Thoracic aorta (tissue), 2 donors: ENCODE measurements at places on chromosomes 2 and 18. TPM values are rescaled to one million over a fixed set of nuclear protein-coding genes. Genes with fewer than 3 reads are reported as not detected.

- no peak overlapping the region for H3K4me3 ChIP-seq
- H3K4me1 ChIP-seq = no peaks in the 10 kb centered on the region
- no peak overlapping the region for H3K27ac ChIP-seq
- H3K27me3 ChIP-seq = no peaks in the 10 kb centered on the region
- H3K36me3 ChIP-seq = no peaks in the 10 kb centered on the region
These were observed 35.9 kb upstream of the SCN9A start for GRCh38 chr2:166411473-166412230.

DNA sequence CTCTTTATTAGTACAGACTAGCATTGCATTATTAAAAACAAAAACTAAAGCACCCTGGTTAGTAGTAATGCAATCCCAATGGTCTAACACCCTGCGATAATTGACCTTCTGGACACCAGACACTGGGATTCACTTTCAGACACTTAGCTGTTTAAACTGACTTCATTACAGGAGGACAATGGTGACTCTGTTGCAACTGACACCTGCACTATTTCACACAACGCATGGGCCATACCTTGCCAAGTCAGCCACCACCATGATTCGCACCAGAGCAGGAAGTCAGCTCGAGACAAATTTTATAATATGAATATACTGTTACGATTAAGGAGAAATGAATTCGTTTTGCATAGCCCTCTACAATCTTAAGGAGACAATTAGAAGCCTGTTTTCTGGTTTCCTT, 150.7 kb downstream of the MEIS1 start:
- no peaks in the 10 kb centered on the region for H3K27me3 ChIP-seq
- H3K4me1 ChIP-seq = no peaks in the 10 kb centered on the region
- no peak for DNase-seq
- H3K36me3 ChIP-seq = no peaks in the 10 kb centered on the region
- H3K4me3 ChIP-seq = no peak overlapping the region

- no peaks in the 10 kb centered on the region for H3K27me3 ChIP-seq
- H3K27ac ChIP-seq = no peak overlapping the region
- H3K4me1 ChIP-seq = no peaks in the 10 kb centered on the region
- no peaks in the 10 kb centered on the region for H3K36me3 ChIP-seq
- no peak overlapping the region for H3K4me3 ChIP-seq
These were observed 491.2 kb downstream of the PIK3C3 start for GRCh38 chr18:42446195-42446594.

ADAM23 gene
- total RNA-seq = 6.4 TPM

- H3K27me3 ChIP-seq = no peaks in the 10 kb centered on the region
- DNase-seq = no peak
- H3K4me3 ChIP-seq = no peak overlapping the region
- H3K36me3 ChIP-seq = no peaks in the 10 kb centered on the region
These were observed 98.4 kb upstream of the RNF152 start for GRCh38 chr18:61991201-61991600.

DNA sequence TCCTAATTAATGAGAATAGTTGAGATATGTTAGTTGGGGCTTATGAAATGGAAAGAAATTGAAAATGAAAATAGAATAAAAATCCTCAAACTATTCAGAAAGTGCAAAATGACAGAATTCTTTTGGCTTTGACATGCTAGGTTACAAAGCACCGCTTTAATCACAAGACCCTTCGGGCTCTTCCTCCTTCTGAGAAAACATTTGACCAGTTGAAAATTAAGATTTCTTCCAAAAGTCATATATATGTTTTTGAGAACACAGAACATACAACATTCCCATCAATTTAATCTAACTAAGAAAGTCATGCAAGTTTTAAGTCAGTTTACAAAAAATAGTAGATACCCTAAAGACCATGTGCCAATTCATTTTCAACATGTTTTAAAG, 2.2 kb upstream of the SLC40A1 start:
- no peak for DNase-seq
- peak overlapping the region; percentile 92 for H3K27ac ChIP-seq
- no peaks in the 10 kb centered on the region for H3K36me3 ChIP-seq
- no peak overlapping the region for H3K4me3 ChIP-seq
- peaks cover 38% of the 10 kb centered on the region for H3K4me1 ChIP-seq
- no peaks in the 10 kb centered on the region for H3K27me3 ChIP-seq

SCG2 gene
- total RNA-seq = 4.9 TPM

- H3K4me1 ChIP-seq = peaks cover 7% of the 10 kb centered on the region
- H3K27ac ChIP-seq = peak overlapping the region; percentile 19
- H3K4me3 ChIP-seq = no peak overlapping the region
- peak; percentile 28 for DNase-seq
These were observed 47.9 kb downstream of the SLC14A1 start for GRCh38 chr18:45771587-45772480.

DNA sequence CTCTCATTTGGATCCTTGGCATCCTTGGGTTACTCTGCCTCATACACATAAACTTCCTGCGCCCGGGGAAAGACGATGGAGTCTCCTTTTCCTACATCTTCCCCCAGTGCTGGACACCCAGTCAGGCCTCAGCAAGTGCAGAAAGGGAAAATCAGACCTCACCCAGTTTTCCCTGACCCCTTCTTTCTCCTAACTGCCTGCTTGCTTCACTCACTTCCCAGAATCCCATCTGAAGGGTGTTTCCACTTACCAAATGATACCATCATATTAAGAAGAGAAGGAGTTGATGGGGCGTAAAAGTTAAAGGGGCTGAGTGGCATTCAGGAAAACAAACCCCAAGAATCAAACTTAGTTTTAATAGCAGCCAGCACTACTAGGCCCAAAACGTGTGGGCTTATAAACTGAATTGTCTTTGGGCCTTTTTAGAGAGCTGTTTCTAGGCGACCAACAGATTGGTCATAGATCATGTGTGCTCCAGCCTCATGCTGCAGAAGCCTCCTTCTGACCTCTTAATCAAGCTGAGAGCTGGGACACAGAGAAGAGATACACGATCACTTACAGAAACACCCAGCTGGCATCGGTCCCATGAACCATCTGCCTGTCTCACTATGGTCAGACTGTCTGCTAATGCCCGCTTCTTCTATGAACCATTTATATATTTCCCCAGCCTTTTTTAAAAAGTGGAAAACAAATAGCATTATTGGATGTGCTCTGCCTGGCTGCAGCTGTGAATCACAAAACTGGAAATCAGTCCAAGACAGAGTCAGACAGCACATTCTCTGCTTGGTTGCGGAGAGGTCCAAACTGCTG, 165.7 kb upstream of the SLC14A2 start:
- H3K27ac ChIP-seq = peak overlapping the region; percentile 32
- no peak for DNase-seq
- no peaks in the 10 kb centered on the region for H3K27me3 ChIP-seq
- no peak overlapping the region for H3K4me3 ChIP-seq
- peaks cover 13% of the 10 kb centered on the region for H3K4me1 ChIP-seq

IL36RN gene
- not detected for total RNA-seq

GRCh38 chr2:78476619-78477229, 548.8 kb upstream of the REG3G start:
- no peak overlapping the region for H3K27ac ChIP-seq
- H3K36me3 ChIP-seq = no peaks in the 10 kb centered on the region
- DNase-seq = no peak
- H3K27me3 ChIP-seq = no peaks in the 10 kb centered on the region
- no peaks in the 10 kb centered on the region for H3K4me1 ChIP-seq

DNA sequence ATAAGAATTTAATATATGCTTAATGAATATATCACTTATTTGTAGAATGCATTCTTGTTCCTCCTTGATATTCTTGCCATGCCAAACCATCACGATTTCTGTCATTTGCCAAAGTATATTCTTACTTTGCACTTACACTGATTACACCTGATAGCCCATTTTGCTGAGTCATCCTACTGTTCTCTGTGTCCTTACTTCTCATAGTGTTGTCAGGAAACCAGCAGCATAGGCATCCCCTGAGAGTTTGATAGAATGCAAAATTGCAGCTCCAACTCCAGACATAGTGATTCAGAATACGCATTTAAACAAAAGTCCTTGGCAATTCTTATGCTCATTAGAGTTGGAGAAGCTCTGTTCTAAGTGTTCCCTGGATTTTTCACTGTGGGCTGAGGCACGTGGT, 687.1 kb downstream of the DPP10 start:
- no peak overlapping the region for H3K4me3 ChIP-seq
- DNase-seq = no peak
- no peaks in the 10 kb centered on the region for H3K4me1 ChIP-seq
- no peak overlapping the region for H3K27ac ChIP-seq
- H3K36me3 ChIP-seq = no peaks in the 10 kb centered on the region

MSGN1 gene
- total RNA-seq = not detected

SNTG2 gene
- total RNA-seq = 8.9 TPM

GRCh38 chr18:22974001-22974400, 40.9 kb downstream of the RBBP8 start:
- H3K4me1 ChIP-seq = no peaks in the 10 kb centered on the region
- no peaks in the 10 kb centered on the region for H3K27me3 ChIP-seq
- DNase-seq = no peak
- no peak overlapping the region for H3K4me3 ChIP-seq
- H3K36me3 ChIP-seq = no peaks in the 10 kb centered on the region
- H3K27ac ChIP-seq = no peak overlapping the region

GRCh38 chr18:45399643-45400042, 215.6 kb upstream of the SLC14A2 start:
- no peak for DNase-seq
- no peaks in the 10 kb centered on the region for H3K4me1 ChIP-seq
- no peak overlapping the region for H3K27ac ChIP-seq
- no peaks in the 10 kb centered on the region for H3K36me3 ChIP-seq

- DNase-seq = no peak
- H3K27ac ChIP-seq = no peak overlapping the region
- no peak overlapping the region for H3K4me3 ChIP-seq
- no peaks in the 10 kb centered on the region for H3K36me3 ChIP-seq
These were observed 40.1 kb upstream of the CLASP1 start for GRCh38 chr2:121689356-121689755.

GRCh38 chr2:625415-626333, 51.5 kb downstream of the TMEM18 start:
- H3K27me3 ChIP-seq = no peaks in the 10 kb centered on the region
- no peak overlapping the region for H3K4me3 ChIP-seq
- no peak overlapping the region for H3K27ac ChIP-seq
- no peaks in the 10 kb centered on the region for H3K36me3 ChIP-seq
- DNase-seq = no peak

DNA sequence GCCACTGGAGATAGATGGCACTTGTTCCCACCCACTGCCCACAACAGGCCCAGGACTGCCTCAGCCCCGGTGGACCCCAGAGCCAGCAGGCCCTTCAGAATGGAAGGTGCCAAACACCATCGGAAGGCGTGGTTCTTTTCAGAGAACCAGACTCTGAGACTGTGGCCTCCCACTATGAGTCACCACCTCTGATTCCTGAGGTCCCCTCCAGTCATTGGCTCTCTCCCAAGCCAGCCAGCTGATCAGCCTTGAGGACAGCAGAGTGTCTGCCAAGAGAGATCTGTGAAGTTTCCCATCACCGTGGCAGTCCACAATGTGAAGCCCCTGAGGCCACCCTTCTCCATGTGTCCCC, 10.4 kb upstream of the MAP3K2 start:
- H3K27me3 ChIP-seq = no peaks in the 10 kb centered on the region
- peak overlapping the region; percentile 47 for H3K27ac ChIP-seq
- peak; percentile 88 for DNase-seq
- H3K4me3 ChIP-seq = no peak overlapping the region
- H3K4me1 ChIP-seq = peaks cover 3% of the 10 kb centered on the region

KLHL30 gene
- total RNA-seq = 33.4 TPM

GRCh38 chr2:165624470-165624800, 154.9 kb downstream of the CSRNP3 start:
- no peak overlapping the region for H3K4me3 ChIP-seq
- H3K36me3 ChIP-seq = no peaks in the 10 kb centered on the region
- H3K27ac ChIP-seq = no peak overlapping the region
- DNase-seq = no peak
- no peaks in the 10 kb centered on the region for H3K27me3 ChIP-seq

- H3K27me3 ChIP-seq = no peaks in the 10 kb centered on the region
- no peak overlapping the region for H3K4me3 ChIP-seq
- no peak for DNase-seq
- peaks cover 27% of the 10 kb centered on the region for H3K4me1 ChIP-seq
- H3K27ac ChIP-seq = no peak overlapping the region
- H3K36me3 ChIP-seq = no peaks in the 10 kb centered on the region
These were observed 62.4 kb downstream of the DGKD start for GRCh38 chr2:233416706-233417105.

RGPD3 gene
- 1.1 TPM for total RNA-seq

DNA sequence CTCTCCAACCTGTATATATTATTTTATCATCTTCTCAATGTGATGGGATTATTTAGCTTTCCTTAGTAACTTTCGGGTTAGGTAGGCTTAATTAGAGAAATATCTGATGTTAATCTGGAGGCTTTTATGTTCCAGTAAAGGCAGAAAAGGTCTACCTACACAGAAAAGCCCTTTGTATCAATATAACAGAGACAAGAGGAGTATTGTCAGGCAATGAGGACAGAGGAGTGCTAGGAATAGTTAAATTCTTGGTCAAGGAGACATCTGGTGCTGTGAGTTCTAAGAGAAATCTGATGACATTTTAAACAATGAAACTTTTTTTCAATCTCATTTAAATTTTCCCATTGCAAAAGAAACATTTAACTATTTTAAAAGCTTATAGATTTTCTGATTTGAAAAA, 36.1 kb downstream of the DPP4 start:
- no peaks in the 10 kb centered on the region for H3K27me3 ChIP-seq
- no peaks in the 10 kb centered on the region for H3K36me3 ChIP-seq
- no peak overlapping the region for H3K27ac ChIP-seq
- H3K4me3 ChIP-seq = no peak overlapping the region

LAMA1 gene
- total RNA-seq = 0.56 TPM

ABCG8 gene
- not detected for total RNA-seq

UNC80 gene
- total RNA-seq = not detected

- no peak overlapping the region for H3K4me3 ChIP-seq
- H3K4me1 ChIP-seq = peaks cover 36% of the 10 kb centered on the region
- peak overlapping the region; percentile 93 for H3K27ac ChIP-seq
- no peak for DNase-seq
These were observed 259.1 kb downstream of the LTBP1 start for GRCh38 chr2:33205693-33206434.

GRCh38 chr2:217513258-217513657, 489.5 kb downstream of the TNS1 start:
- no peaks in the 10 kb centered on the region for H3K36me3 ChIP-seq
- H3K4me3 ChIP-seq = no peak overlapping the region
- H3K27ac ChIP-seq = no peak overlapping the region
- no peak for DNase-seq
- H3K27me3 ChIP-seq = no peaks in the 10 kb centered on the region
- peaks cover 10% of the 10 kb centered on the region for H3K4me1 ChIP-seq

- DNase-seq = no peak
- no peaks in the 10 kb centered on the region for H3K27me3 ChIP-seq
- no peaks in the 10 kb centered on the region for H3K4me1 ChIP-seq
- H3K27ac ChIP-seq = no peak overlapping the region
- H3K36me3 ChIP-seq = no peaks in the 10 kb centered on the region
- H3K4me3 ChIP-seq = no peak overlapping the region
These were observed 31.7 kb downstream of the HRH4 start for GRCh38 chr18:24491927-24492834.

- no peak for DNase-seq
- H3K4me1 ChIP-seq = no peaks in the 10 kb centered on the region
- H3K27ac ChIP-seq = no peak overlapping the region
- no peaks in the 10 kb centered on the region for H3K36me3 ChIP-seq
- no peaks in the 10 kb centered on the region for H3K27me3 ChIP-seq
These were observed 146.9 kb downstream of the SLC4A10 start for GRCh38 chr2:161771148-161771547.

GRCh38 chr2:158513841-158514240, 57.1 kb downstream of the PKP4 start:
- no peaks in the 10 kb centered on the region for H3K27me3 ChIP-seq
- peaks cover 4% of the 10 kb centered on the region for H3K4me1 ChIP-seq
- H3K36me3 ChIP-seq = no peaks in the 10 kb centered on the region
- H3K4me3 ChIP-seq = no peak overlapping the region

NAT8 gene
- total RNA-seq = not detected

GRCh38 chr2:2621855-2622254, 290.8 kb upstream of the MYT1L start:
- H3K4me3 ChIP-seq = no peak overlapping the region
- no peaks in the 10 kb centered on the region for H3K4me1 ChIP-seq
- no peaks in the 10 kb centered on the region for H3K27me3 ChIP-seq
- no peaks in the 10 kb centered on the region for H3K36me3 ChIP-seq
